Kidney epithelial cell (primary cell): ENCODE measurements at places on chromosomes 13 and 19.

GRCh38 chr13:80957019-80957655 lies 616.2 kb upstream of the SPRY2 start:
- DNase-seq: no peak

DNA sequence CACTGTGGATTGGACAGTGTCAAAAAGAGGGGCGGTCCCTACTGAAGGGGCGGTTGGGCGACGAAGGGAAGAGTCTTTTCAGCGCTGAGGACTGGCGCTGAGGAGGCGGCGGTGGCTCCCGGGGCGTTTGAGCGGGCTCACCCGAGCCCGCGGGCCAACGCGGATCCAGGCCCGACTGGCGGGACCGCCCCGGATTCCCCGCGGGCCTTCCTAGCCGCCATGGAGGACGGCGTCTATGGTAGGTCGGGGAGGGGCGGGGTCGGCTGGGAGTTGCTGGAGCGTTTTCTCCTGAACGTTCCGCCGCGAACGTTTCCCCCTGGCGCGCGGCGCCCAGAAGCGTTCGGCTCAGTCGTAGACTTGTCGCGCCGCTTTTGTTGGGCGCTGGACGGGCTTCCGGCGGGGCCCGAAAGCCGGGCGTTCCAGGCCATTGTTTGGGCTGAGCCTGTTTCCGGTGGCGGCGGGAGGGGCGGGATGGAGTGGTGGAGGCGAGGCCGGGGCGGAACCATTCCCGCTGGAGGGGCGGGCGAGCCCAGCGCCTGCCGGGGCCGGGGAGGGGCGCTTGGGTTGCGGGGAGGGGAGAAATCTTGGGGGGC lies at the start of gene CYTH2:
TSS of gene CYTH2 (plus strand) at position 81 of the 593 bp plus-strand sequence. CDS start at position 220, 139 bp downstream.
- no peak for DNase-seq

GRCh38 chr13:76968041-76968440 lies 19.7 kb downstream of the ACOD1 start:
- DNase-seq: no peak

DNA sequence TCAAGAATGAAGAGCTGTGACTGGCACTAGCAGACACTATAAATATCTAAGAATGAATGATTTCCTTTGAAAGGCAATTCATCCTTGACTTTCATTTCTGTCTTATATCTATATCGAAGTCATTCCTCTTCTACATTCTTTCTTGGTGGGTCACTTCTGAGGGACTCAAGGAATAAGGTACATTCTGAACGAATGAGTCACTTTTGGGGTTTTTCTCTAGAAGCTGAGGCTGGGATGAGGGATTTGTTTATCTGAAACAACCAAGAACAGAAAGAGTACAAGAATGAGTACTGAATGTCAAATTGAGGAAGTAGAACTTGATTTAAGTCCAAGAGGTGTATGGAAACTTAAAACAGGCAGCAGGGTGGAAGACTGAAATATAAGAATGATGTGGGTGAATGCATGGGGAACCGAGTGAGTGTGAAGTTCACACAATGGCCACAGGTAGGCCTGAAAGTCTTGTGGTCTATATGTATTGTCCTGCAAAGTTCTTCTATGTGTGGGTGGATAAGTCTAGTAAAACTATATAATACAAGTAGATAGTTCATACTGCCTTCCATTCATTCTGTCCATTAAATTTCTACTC lies 343.9 kb downstream of the OXGR1 start:
- DNase-seq: peak; percentile 82

DNA sequence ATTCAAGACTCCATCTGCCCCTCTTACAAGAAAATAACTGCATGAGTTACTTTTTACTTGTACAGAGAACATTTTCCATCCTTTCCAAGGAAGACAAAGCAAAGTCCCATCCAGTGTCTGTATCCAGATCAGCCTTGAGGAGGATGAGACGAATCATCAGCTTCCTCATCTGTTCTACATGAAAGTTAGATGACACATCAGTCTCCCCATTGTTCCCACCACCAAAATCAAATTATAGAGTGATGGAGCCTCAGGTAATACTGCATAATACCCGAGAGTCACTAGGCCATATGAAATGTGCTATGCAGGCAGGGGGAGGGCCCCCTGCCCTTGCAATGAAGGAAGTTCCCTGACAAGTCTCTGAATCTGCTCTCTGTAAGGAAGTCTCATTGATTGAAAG lies 1244.6 kb upstream of the SLC10A2 start:
- no peak for DNase-seq
